ENCODE measurements at places on chromosomes 11 and 22. TPM values are rescaled to one million over a fixed set of nuclear protein-coding genes. Genes with fewer than 3 reads are reported as not detected.

GRCh38 chr22:27331526-27332281 is 469.9 kb downstream of the MN1 start:
- H3K27ac ChIP-seq: no peak overlapping the region
- H3K36me3 ChIP-seq: no peaks in the 10 kb centered on the region

DNA sequence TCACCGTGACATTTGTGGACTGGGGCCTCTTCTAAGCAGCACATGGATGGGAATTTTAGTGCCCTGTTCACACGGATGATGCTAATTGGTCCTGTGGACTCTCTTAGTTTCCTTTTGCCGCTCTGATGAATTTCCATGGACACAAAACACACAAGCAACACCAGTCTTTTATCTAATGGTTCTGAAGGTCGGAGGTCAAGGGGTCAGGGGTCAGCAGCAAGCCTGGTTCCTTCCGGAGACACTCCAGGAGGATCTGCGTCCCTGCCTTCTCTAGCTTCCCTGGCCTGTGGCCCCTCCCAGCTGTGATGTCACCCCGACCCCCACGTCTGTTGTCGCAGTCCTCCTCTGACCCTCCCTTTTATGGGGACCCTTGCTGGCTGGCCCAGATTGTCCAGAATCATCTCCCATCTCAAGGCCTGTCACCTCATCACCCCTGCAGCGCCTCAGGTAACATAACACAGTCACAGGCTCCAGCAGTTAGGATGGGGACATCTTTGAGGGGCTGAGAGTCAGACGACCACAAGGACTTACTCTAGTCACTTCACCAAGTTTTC is 6.8 kb downstream of the NADSYN1 start:
- H3K27ac ChIP-seq: no peak overlapping the region
- no peak overlapping the region for H3K4me3 ChIP-seq
- no peaks in the 10 kb centered on the region for H3K27me3 ChIP-seq
- peaks cover 47% of the 10 kb centered on the region for H3K36me3 ChIP-seq

DNA sequence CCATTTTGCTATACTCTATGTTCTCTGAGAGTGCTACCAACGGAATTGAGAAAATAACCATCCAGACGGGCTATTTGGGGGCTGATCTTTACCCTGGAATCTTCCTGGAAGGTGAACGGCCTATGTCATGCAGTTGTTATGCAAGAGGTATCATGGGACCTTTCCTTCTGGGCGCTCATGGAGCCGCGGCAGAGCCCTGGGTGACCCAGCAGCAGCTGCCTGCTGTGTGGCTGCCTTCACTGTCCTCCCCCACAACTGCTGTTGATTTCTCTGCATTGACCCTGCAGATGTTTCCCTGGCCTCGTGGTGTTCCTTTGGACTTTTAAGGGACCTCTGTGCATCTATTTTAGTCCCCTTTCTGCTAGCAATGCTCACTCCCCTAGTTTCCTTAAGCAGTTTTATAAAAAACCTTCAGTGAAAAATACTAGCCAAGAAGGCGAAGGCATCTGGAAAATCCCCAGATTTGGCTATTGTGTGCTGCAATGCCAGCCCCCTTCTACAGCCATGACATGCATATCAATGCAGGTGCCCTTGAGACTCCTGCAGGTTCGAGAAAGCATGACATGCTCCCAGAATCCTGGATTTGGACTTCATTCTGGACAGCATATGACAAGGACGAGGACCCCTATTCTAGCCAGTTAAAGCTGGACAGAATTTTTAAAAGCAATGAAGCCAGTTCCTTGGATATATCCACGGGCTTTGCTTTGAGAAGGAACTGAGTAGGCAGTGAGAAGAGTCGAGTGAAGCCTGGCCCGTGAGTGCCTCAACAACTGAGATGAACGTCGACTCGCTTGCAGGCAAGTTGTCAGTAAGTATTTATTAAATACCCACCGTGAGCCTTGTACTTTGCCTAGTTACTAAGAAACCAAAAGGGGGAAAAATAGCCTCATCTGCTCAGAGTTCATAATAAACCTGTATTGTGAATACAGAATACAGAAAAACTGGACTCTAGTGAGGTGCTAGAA is at the start of gene SLC25A18:
SLC25A18 (plus strand) TSS at position 593 of the 965 bp plus-strand sequence. CDS start 16,447 bp downstream, outside the sequence.
- H3K4me3 ChIP-seq: no peak within 1 kb of the TSS
- no peak within 1 kb of the TSS for H3K27ac ChIP-seq
- H3K4me1 ChIP-seq: no peaks in the 10 kb centered on the region
- no peak for DNase-seq

The DNAJB7 gene
- not detected for total RNA-seq

DNA sequence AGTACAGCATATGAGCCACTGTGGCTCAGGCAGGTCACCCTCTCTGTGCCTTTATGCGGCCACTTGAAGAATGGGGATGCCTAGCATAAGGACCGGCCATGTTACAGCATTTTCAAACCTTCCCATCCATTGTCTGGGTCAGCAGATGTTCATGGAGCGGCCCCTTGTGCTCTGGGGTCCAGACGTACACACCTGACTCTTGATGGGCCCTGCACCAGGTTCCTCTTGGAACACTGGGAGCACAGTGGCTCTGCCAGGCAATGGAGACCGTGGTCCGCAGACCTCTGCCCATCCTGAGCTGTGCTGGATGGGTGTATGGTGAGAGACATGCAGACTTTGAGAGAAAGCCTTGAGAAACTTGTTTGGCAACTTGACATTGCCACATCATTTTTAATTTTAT is 9.8 kb downstream of the PRDM11 start:
- H3K27ac ChIP-seq: no peak overlapping the region
- H3K36me3 ChIP-seq: no peaks in the 10 kb centered on the region
- no peak for DNase-seq
- H3K4me1 ChIP-seq: no peaks in the 10 kb centered on the region
- no peaks in the 10 kb centered on the region for H3K27me3 ChIP-seq

DNA sequence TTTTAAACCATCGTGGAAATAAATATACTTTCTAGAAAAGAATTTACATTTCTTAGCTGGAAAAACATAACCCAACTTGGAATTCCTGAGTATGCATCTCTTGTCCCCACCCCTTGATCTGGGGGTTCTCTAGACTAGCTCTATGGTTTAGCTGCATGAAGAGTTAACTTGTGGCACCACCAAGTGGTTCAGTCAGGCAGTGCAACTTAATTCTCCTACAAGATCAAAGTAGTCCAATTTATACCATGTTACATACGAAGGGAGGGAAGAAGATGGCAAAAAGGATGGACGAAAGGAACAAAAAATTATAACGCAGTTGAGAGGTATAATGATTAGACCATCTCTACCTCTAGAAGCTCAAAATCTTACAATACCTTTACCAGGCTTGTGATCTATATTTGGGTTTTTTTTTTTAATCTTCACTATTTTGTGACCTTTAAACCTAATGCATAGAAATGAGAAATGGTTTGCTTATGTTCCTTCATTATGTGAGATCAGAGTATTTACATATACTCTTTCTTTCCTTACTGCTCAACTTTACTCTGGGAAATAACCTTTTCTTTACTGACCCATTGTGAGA is 28.5 kb upstream of the ALKBH3 start:
- peaks cover 5% of the 10 kb centered on the region for H3K36me3 ChIP-seq
- DNase-seq: peak; percentile 33
- no peaks in the 10 kb centered on the region for H3K4me1 ChIP-seq
- H3K27ac ChIP-seq: no peak overlapping the region
- no peak overlapping the region for H3K4me3 ChIP-seq

DNA sequence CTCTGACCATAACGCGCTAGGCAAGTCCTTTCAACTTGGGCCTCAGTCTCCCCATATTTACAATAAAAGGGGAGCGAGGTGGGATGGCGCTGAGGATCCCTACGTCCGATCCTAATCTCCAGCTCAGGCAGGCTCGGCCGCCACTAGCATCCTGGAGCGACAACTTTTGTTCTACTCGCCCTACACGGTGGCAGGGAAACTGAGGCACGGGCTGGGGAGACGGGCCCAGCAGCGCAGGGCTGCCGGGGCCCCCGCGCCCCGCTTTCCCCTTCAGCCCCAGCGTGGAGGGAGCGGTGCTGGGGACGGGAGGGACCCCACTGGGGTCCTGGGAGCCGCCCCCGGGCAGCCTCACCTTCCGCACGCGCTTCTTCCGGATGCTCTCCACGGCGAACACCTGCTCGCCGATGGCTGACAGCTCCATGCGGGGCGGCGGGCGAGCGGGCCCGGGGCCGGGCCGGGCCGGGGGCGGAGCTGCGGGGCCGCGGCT is 413 bp downstream of the CBX7 start:
- H3K4me3 ChIP-seq: peak overlapping the region; percentile 75
- H3K4me1 ChIP-seq: peaks cover 32% of the 10 kb centered on the region
- peaks cover 23% of the 10 kb centered on the region for H3K27me3 ChIP-seq
- no peak for DNase-seq

- no peaks in the 10 kb centered on the region for H3K36me3 ChIP-seq
- H3K27ac ChIP-seq: no peak overlapping the region
- no peaks in the 10 kb centered on the region for H3K27me3 ChIP-seq
- H3K4me1 ChIP-seq: no peaks in the 10 kb centered on the region
- no peak overlapping the region for H3K4me3 ChIP-seq
Measured at GRCh38 chr11:2581151-2581930, 118.5 kb downstream of the KCNQ1OT1 start.

- no peaks in the 10 kb centered on the region for H3K27me3 ChIP-seq
- peaks cover 22% of the 10 kb centered on the region for H3K36me3 ChIP-seq
- no peak overlapping the region for H3K4me3 ChIP-seq
- DNase-seq: no peak
- H3K4me1 ChIP-seq: peaks cover 37% of the 10 kb centered on the region
- H3K27ac ChIP-seq: no peak overlapping the region
Measured at GRCh38 chr11:72026090-72026489, 27.4 kb downstream of the IL18BP start.

The MS4A14 gene
- not detected for total RNA-seq

The CSF2RB gene
- 11.7 TPM for total RNA-seq

The GDPD4 gene
- total RNA-seq: not detected

- H3K27me3 ChIP-seq: no peaks in the 10 kb centered on the region
- no peak overlapping the region for H3K27ac ChIP-seq
- H3K36me3 ChIP-seq: no peaks in the 10 kb centered on the region
- no peak for DNase-seq
- no peak overlapping the region for H3K4me3 ChIP-seq
Measured at GRCh38 chr22:47174671-47175112, 412.2 kb downstream of the TBC1D22A start.

- peaks cover 10% of the 10 kb centered on the region for H3K27me3 ChIP-seq
- H3K27ac ChIP-seq: no peak overlapping the region
- H3K36me3 ChIP-seq: no peaks in the 10 kb centered on the region
- no peak overlapping the region for H3K4me3 ChIP-seq
- DNase-seq: no peak
Measured at GRCh38 chr22:20010307-20011122, 6.1 kb downstream of the ARVCF start.

The C22orf15 gene
- total RNA-seq: 0.29 TPM

DNA sequence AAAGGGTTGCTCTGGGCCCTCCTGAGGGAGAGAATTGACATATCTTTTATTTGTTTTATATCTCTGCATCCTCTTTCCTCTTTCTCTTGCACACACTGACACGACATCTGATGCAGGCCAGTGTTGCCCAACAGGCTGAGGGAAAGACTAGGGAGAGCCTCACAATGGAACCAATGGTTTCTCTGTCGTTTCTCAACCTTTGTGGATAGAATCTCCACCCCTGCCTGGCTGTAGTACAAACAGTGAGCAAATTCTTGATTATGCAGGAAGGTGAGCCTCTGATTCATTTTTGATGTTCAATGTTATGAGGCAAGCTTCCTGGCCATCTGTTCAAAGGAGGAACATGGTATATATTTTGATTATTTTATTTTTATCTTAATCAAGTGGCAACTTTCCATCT is 49.8 kb upstream of the PLET1 start:
- no peak overlapping the region for H3K4me3 ChIP-seq
- no peak overlapping the region for H3K27ac ChIP-seq
- no peaks in the 10 kb centered on the region for H3K36me3 ChIP-seq
- DNase-seq: no peak

GRCh38 chr11:4068962-4069361 is 25.6 kb upstream of the RRM1 start:
- no peak overlapping the region for H3K4me3 ChIP-seq
- no peaks in the 10 kb centered on the region for H3K27me3 ChIP-seq
- no peak for DNase-seq
- no peak overlapping the region for H3K27ac ChIP-seq

- H3K27me3 ChIP-seq: peaks cover 42% of the 10 kb centered on the region
- DNase-seq: no peak
- H3K4me1 ChIP-seq: peaks cover 19% of the 10 kb centered on the region
- peaks cover 8% of the 10 kb centered on the region for H3K36me3 ChIP-seq
- H3K4me3 ChIP-seq: peak within 1 kb of the TSS; percentile 71
Measured at GRCh38 chr22:18110194-18110953, at the start of gene TUBA8. TSS of gene TUBA8 (plus strand) at chr22:18110809. CDS start at chr22:18110866, 57 bp downstream.

DNA sequence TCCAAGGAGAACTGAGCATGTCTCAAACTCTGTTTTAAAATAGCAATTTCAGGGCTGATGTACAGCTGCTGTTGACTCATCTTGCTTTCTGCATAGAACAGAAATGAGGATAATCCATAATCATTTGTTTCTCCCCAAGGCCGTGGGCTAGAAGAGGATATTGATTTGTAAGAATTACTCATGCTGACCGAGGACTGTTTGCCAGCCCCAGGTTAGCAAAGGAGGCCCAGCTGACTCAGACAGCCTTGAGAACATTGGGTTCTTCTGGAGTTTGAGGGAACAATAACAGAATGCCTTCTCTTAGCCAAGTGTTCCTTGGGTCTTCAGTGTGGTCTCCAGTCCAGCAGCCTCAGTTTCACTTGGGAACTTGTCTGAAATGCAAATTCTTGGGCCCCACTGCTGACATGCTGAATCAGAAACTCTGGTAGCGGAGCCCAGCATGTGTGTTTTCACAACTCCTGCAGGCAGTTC is 92.0 kb downstream of the ZC3H12C start:
- no peak overlapping the region for H3K27ac ChIP-seq
- no peaks in the 10 kb centered on the region for H3K36me3 ChIP-seq
- H3K4me1 ChIP-seq: peaks cover 10% of the 10 kb centered on the region
- no peak overlapping the region for H3K4me3 ChIP-seq
- peaks cover 5% of the 10 kb centered on the region for H3K27me3 ChIP-seq
- no peak for DNase-seq

DNA sequence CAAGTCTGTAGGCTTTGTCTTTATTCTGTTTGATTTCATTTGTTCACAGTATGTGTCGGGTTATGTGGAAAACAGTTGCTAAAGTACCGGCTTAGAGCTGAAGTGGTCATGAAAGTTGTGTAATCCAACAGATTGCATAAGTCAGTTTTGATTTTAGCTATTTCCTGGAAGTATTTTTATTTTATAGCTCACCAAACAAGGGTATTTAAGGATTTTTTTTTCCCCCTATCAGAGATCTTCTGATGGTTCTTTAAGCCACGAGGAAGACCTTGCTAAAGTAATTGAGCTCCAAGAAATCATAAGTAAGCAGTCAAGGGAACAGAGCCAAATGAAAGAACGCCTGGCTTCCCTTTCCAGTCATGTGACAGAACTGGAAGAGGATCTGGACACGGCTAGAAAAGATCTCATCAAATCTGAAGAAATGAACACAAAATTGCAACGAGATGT is 55.9 kb downstream of the PPFIA1 start:
- H3K4me3 ChIP-seq: no peak overlapping the region
- H3K36me3 ChIP-seq: peaks cover 36% of the 10 kb centered on the region
- H3K27me3 ChIP-seq: no peaks in the 10 kb centered on the region
- no peak overlapping the region for H3K27ac ChIP-seq
- H3K4me1 ChIP-seq: no peaks in the 10 kb centered on the region
- no peak for DNase-seq
